ENCODE measurements at places on chromosomes 12 and 14.

DNA sequence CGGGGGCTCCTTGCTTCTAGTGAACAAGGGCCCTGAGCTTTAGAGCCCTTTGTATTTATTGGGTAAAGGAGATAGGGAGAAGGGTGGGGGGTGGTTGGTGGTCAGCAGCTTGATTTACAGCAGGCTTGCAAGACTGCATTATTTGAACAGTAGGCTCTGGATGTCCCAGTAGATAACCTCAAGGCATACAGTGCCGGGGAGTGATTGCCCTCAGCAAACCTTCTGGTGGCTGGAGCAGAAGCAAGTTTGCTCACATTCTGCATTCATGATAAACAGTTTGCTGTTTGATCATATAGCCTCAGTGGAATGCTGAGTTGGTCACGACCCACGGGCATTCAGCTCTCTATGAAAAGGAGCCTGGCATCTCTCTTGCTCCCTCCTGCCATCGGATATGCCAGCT, 16.5 kb upstream of the MAPKAPK5 start:
- DNase-seq, result no peak

GRCh38 chr12:102413396-102413795, 67.0 kb downstream of the IGF1 start:
- no peak for DNase-seq

DNA sequence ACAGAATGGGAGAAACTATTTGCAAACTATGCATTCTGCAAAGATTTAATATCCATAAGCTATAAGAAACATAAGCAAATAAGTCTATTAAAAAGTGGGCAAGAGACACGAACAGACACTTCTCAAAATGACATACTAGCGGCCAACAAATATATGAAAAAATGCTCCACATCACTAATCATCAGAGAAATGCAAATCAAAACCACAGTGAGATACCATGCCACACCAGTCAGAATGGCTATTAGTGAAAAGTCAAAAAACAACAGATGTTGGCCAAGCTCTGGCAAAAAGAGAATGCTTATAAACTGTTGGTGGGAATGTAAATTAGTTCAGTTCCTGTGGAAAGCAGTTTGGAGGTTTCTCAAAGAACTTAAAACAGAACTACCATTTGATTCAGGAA, 121.3 kb downstream of the KCNMB4 start:
- no peak for DNase-seq

- no peak for DNase-seq
These were observed 135.2 kb downstream of the RERGL start for GRCh38 chr12:17954788-17955187.

GRCh38 chr12:104896146-104896545, 61.9 kb downstream of the SLC41A2 start:
- no peak for DNase-seq

DNA sequence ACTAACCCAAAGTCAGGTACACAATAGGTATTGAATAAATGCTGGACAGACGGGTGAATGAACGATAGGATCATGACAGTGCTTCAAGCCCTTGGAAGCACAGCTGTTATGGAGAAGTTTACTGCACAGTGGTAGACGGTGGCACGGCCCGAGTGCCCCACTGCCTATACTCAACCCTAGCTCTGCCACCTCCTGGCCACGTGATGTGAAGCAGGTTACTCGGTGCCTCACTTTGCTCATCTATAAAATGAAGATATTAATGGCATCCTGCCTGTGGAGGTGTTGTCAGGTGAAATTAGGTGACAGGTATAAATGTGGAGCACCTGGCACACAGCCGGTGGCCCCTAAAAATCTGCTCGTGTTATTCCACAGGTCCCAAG, 5.8 kb downstream of the ASB2 start:
- no peak for DNase-seq

DNA sequence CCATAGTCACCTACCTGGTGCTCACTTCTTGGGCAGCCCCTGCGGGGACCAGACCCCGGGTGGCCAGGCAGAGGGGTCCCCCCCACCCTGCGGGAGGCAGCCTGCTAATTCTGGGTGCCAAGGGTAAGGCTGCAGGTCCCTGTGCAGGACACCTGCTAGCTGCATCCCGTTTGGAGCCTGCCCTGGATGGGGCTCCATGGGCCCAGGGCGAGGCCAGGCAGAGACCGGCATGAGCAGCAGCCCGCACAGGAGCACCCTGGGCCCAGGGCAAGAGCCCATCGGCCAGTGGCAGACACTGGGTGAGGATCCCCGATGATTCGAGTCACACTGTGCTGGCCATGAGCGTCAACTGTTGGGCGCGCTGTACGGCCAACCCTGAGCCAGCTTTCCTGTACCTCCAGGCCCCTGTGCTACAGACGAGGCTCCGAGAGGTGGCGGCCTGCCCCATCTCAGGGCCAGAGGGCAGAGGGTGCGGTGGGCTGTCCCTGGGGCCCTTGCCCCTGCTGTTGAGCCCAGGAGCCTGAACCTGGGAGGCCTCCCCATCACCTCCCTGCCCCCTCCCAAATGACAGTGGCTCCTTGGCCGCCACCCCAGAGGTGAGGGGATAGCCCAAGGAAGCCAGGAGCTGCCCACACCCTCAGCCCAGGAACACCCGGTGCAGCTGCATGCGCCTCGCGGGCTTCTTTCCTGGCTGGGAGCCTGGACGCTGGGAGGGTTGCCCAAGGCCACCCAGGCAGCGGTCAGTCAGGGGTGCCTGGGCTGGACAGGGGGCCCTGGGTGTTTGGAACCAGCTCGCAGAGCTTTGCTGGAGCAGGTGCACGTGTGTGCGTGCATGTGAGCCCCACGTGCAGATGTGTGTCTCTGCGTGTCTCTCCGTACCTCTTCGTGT, 47.7 kb downstream of the CYP46A1 start:
- DNase-seq, result no peak

GRCh38 chr14:85416771-85417170, 113.2 kb upstream of the FLRT2 start:
- DNase-seq, result peak; percentile 74

DNA sequence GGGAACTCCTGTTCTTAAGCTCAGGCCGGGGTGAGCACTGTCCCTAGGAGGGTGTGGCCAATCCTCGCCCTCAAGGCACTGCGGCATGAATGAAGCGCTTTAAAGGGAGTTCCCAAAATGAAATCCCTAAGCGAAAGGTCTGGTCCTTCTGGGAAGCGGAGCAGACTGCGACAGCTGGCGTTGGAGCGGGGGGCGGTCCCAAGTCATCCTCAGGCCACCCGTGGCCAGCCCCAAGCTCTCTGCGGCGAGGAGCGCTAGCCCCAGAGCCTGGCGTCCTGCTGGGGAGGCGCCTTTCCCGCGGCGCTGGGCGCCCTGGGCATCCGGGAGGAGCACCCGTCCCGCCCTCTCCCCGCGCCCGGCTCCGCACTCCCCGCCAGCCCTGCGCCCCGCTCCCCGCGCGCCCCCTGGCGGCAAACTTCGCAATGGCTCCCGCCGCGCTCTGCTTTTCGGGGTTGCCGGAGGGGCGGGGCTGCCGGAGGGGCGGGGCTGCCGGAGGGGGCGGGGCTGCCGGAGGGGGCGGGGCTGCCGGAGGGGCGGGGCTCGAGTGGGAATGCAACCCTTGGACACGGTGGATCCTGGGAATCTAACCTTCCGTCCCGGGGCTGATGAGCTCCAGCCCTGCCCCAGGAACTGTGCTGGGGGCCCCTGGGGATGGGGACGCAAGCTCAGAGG, 25.4 kb downstream of the ZBTB42 start:
- DNase-seq, result no peak

DNA sequence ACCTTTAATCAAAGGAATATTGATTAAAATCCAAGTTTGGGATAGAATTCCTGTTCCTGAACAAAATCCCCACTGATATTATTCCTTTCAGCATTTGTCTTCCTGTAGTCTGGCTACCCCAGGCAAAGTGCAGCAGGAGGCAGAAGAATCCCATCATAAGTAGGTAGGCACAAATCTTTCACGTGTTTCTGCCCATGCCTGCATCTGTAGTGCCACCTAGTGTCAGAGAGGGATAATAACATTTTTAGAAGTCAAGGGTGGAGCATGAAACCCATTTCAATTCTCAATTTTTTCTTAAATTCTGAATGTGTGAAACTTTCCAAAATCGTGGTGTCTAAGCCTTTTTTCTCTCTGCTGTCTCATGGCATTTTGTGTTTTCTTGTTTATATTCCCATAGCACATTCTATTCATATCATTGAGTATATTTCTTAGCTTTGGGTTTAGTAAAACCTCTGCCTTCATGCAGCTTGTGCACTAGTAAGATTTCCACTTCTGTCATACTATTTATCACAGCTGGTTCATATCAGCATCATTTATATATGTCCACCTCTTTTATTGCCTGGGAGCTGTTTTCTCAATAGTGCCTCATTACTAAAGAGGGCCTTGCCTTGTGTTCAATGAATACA, 47.8 kb upstream of the RERG start:
- no peak for DNase-seq

DNA sequence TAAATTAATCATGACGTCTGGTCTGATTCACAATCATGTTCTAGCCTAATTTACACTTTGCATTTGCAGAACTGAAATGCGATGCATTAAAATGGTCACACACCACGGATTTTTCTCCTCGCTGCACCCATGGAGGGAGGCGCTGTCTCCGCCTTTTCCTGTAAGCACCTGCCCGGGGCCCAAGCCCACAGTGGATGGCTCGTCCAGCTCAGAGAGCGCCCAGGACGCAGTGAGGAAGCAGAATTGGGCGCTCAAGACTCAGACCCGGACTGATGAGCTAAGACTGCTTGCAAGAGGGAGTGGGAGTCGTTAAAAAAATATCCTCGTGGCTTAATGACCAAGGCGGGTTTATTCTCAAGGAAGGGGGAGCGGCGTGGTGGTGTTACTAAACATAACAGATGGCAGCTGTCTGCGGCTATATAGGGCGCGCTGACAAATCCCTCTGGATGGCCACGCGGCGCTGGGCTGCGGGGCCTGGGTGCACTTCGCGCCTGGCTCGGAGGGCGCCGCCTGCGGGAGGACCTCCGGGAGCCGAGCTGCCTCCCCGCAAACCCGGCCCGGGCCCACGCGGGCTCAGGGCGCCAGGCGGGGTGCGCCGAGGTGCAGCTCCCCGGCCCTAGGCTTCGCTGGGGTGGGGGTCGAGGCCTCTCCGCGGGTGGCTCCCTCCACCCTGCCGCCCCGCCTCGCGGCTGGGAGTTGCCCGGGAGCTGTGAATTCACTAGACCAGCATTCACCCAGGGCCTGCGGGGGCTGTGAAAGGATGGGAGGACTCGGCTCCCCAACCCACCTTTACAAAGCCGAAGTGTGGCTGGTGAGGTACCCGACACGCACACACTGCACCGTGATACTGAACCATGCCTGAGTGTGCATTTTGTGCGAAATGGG, 78.7 kb downstream of the PPM1A start:
- no peak for DNase-seq

DNA sequence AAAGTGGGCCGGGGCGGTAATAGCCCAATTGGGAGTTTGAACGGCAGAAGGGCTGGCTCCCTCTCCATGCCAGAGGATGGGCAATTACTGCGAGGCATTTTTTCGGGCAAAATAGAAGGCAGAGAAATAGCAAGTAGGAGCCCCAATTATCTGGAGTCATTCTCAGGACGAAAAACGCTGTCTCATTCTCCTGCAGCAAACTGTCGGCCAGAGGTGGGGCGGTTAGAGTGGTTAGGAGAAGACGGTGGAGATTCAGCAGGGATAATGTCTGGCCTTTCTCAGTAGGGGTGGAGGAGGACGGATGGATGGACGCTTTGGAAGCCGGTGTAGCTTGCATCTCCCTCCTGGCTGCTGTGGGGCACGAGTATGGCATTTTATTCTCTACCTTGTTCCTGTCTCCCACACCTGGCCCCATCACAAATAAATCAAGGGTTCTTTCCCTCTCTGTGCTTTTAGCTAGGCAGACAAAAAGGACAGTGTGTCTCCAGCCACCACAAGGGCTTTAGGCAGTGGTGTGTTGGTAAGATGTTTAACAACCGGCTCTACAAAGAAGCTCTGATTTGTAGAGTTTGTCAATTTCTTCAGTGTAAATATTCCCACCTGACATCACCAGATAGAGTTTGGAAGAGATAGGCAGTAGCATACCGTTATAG, 140.5 kb upstream of the LHX5 start:
- DNase-seq, result no peak

GRCh38 chr14:37203423-37203822, 5.7 kb downstream of the MIPOL1 start:
- DNase-seq, result no peak

DNA sequence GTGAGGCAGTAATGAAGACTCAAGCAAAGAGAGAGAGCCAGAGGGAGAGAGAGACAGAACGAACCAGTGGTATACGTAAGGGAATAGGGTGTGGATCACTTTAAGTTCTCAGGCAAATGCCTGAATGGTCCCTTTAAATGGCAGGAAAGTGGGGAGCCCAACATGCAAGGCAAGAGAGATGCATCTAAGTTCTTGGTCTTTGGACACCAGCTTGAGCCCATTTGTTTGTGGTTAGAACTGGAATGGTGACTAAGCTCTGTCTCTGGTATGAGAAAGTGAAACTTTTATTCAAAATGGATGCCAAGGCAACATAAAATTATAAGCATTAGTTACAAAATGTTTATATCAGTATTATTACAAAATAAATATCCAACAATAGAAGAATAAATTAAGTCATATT, 192.2 kb upstream of the ALG10 start:
- DNase-seq, result no peak

DNA sequence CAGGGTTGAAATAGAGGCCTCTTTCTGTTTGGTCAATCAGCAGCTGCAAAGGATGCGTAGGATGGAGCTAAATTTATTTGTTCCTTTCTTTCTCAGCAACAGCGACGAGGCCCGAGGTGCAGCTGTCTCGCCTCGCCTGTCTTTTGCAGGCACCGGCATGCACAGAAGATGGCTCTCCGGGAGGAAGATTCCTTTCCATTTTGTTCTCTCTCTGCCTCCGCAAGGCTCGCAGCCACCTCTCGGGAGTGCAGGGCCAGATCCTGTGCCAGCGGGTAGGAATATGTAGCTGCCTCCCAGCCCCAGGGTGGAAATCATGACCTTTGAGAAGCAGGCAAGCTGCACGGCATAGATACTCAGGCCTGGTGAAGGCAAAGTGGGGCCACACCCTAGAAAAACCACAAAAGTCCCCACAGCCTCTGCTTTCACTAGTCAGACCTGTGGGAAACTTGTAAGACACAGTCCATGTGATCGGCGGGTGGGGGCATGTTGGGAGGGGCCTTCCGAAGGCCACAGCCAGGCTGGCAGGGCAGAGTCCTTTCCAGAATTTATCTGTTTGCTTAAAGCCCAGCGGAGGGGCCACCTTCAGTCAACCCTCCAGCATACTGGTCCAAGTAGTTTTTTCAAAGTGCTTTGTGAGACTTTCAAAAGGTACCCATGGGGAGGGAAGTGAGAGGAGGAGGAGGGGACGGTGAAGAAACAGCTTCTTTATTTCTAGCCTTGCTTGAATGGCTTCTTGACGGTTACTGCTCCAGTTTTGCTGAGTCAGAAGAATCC, at the start of gene MAP1LC3B2:
TSS of gene MAP1LC3B2 (plus strand) at position 220 of the 774 bp plus-strand sequence. CDS start 16,562 bp downstream, outside the sequence.
- no peak for DNase-seq
